ENCODE measurements at places on chromosomes 7 and 10. TPM values are rescaled to one million over a fixed set of nuclear protein-coding genes. Genes with fewer than 3 reads are reported as not detected.

- DNase-seq: no peak
Measured at GRCh38 chr7:74657692-74658177, at the start of gene GTF2I. TSS of gene GTF2I (plus strand) at chr7:74657718. CDS start at chr7:74689129, 31,411 bp downstream.

- peak; percentile 90 for DNase-seq
Measured at GRCh38 chr10:110576220-110576619, 8.7 kb downstream of the SMC3 start.

GRCh38 chr7:14501436-14501835 is 401.1 kb downstream of the DGKB start:
- peak; percentile 74 for DNase-seq

DNA sequence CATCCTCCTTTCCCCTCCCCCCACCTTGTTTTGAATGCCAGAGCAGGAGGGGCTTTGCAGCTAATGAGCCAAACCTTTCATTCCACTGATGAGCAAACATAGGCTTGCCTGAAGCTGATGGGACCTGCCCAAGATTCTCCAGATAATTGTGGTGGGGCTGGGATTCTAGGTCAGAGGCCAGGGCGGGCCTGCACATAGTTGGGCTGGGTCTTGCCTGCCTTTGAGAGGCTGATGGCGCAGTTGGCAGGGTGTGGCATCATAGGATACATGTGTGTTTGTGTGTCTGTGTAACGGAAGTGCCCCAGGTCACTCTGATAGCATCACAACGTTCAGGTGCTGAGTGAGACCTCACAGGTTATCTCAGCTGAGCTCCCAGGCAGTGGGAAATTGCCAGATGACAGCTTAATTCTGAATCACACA is 22.9 kb downstream of the BTBD16 start:
- DNase-seq: peak; percentile 99

GRCh38 chr10:26779176-26779860 is 81.4 kb downstream of the ABI1 start:
- DNase-seq: peak; percentile 74

DNA sequence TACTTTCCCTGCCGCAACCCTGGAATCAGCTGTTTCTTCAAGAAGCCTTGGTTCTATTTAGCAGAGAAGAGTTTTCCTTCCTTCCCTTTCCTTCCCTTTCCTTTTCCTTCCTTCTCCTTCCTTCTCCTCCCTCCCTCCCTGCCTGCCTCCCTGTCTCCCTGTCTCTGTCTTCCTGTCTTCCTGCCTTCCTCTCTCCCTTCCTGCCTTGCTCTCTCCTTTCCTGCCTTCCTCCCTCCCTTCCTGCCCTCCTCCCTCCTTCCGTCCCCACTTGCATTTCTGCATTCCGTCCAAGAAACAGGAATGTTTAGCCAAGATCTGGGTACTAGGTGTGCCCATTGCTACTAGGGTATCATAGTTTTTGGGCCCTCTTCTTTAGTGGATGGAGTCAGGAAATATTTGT is 21.9 kb downstream of the SND1 start:
- DNase-seq: no peak

DNA sequence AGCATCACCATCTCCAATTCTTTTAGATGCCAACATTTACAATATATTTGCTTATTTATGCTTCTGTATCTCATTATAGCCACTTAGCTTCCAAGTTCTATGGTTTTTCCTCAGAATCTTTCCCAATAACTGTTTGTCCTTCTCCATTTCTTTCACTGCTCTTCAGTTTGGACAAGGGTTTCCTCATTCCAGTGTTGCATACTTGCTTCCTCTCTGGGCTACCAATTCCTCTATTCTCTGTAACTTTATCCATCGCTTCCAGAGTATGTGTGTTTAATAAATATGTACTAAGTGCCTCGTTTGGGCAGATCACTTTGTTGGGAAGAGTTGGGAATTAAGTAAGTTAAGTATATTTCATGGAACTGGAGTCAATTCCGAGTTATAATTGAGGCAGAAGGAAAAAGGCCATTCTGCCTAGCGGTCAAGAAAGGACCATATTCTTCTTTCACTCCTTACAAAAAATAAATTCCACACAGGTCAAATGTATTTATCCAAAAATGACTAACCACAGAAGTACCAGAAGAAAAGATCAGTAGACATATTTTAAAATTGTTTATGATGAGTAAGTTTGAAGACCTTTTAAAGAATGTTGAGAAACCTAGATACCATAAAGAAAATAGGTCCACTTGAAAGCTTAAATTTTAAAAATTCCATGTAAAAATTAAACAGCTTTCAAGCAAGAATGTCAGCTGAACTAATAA is 10.8 kb downstream of the STAMBPL1 start:
- DNase-seq: no peak

DNA sequence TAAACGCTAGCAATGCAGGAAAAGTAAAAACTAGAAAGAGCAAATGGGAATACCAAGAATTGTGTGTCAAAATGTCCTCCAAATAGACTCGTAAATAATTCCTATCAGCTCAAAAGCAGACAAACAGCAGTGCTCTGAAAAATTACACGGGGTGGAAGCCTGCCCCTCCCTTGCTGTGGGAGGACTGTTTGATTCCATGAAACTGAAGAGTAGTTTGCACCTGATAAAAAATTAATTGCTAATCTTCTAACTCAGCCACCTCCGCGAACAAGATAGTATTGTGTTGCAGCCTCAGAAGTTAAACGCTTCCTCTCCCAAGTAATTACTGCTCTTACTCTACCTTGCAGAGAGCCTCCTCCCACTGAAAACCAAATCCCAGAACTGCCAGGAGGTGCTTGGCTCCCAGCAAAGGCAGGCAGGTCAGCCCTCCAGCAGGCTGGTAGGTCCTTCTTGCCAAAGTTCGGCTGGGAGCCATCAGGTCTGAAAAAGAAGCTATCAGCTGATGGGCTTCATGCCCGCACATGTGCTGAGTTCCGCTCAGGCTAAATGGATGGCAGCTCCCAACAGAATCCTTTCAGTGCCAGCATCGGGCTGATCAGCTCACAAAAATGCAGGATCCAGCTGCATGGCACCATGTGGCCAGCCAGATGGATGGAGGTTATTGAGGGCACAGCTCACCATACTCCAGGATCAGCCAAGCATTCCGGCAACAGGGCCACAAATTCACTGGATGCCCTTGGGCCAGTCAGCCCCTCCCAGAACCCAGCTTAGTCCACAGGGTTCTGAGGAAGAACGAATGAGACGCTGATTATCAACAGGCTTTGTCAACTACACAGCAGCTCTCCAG is 37.1 kb downstream of the MAD1L1 start:
- no peak for DNase-seq

DNA sequence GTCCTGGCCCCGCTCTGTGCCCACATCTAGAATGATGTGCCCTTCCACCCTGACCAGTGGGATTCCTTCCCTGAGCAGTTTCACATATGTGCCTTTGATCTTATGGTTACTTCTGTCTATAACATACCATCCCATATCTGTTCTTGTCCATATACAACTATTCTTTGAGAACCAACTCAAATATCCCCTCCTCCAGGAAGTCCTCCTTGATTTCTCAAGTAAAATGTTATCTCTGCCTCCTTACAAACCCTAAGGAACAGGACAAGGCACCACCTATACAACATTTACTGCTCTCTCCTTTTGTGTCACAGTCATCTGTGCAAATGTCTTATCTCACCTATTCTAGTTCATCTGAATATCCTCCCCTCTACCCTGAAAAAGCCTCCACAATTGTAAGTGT is 28.2 kb downstream of the HABP2 start:
- DNase-seq: no peak

GRCh38 chr7:134922720-134923704 is 63.3 kb upstream of the AGBL3 start:
- no peak for DNase-seq

- DNase-seq: peak; percentile 38
Measured at GRCh38 chr7:27082171-27082570, 13.6 kb downstream of the HOXA1 start.

GRCh38 chr10:104209575-104210198 is 22.5 kb downstream of the CFAP43 start:
- peak; percentile 43 for DNase-seq

DNA sequence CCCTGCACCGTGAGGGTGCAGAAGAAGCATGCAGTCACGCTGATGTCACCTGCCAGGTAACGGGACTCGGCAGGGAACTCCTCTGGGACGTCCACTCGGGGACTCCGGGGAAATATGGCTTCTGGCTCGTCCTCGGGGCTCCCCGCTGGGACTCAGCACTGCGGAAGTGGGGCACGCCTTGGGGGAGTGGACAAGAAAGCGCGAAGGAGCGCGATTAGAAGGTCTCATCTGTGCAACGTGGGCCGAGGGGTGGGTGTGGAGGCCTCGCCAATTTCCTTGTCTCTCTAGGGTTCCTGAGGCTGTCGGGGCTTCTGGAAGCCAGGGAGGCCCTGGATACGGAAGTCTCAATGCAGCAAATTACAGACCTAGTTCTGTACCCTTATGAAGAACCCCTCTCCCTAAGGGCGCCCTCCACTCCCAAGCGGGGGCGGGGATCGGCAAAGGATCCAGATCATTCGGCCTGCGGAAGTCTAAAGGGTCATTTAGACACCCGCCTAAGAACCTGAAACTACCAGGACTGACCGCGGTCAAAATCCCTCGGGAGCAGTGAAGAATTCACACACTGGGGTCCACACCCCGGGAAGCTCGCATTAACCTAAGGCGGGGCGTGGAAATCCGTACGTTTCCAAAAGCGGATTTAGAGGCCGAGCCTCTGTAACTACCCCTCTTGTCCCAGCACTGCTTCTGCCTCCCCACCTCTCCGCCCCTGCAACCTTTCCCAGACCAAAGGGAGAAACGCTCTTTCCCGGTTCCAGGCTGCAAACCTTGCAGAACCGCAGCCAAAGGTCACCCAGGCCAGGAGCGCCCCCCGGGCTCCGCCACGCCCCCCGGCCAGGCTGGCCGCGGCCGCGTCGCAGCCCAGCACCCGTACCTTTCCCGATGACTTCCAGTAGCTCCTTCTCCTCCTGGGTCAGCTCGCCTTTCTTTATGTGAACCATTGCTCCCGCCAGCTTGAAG is 640 bp downstream of the ANKMY2 start:
- DNase-seq: no peak

DNA sequence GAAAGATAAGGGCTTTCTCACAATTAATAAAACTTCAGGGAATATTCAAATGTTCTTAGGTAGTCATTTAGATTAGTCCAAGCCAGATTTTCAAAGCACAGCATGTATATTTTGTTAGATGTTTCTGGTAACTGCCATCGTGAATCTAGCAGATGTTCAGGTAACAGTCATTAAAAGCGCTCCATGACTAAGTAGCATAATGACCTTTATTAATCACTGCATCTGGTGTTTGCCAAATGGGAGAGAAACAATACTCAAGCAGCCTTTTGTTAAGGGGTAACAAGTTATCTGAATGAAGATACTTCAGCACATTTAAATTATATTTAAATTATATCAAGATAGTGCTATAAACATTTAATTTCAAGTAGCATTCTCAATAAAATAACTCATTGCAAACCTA is 47.5 kb downstream of the USP6NL start:
- DNase-seq: peak; percentile 7

DNA sequence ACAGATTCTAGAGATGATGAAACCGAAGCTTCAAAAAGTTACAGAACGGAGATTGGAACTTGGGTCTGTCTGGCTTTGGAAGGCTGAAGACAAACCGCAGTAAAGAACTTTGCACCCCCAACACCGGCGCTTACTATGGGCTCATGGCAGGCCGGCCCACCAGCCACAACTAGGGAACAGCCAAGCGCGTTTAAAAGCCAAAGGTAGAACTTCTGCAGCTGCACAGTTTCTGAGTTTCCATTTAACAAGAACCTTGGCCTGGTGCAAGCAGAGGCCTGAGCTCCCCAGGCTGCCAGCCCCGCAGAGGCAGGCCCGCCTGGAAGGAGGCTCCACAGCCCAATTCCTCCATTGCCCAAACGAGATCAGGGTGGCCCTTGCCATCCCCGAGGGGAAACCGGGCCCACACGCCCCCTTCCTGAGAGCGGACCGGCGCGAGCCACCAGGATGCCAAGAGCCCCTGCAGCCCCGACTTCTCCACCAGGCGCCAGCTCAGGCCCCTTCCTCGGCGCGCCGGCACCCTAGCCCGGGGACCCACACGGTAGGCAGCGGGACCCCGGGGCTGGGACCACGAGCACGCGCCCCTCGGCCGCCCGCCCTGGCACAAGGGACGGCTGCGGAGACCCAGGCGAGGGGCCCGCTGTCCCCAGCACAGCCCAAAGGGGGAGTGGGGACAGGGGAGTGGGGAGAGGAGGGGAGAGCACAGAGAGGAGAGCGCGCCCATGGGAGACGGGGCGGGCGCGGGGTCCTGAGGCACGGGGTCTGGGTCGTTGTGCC is 566 bp downstream of the MAD1L1 start:
- no peak for DNase-seq

DNA sequence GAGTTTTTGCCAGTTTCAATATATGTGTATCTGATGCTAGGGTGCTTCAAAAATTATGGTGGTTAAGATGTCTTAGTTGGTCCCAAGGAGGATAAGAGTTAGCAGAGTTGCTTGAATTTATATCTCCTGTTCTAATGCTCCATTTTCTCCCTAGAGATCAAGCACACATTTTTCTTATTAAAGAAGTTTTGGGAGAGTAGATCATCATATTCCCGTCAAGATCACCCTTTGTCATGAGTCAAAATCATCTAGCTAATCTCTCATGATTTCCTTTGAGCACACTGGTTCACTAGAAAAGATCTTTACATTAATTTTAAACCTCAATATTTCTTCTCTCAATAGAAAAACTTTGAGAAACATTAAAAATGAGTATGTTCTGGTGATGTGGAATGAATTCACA is 429.9 kb upstream of the SEMA3A start:
- DNase-seq: no peak

DNA sequence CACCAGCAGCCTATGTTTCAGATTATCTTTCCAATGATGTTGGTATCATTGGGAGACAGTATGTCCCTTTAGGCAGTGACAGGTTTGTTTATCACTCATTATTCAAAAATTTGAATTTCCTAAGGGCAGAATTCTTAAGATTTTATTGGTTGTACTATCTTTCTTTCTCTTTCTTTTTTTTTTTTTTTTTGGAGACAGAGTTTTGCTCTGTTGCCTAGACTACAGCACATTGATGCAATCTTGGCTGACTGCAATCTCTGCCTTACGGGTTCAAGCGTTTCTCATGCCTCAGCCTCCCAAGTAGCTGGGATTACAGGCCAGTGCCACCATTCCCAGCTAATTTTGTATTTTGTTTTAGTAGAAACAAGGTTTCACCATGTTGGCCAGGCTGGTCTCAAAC is 111.2 kb downstream of the PON1 start:
- DNase-seq: no peak

GRCh38 chr7:74183653-74184450 is 9.7 kb downstream of the EIF4H start:
- no peak for DNase-seq

Gene ORAI2
- total RNA-seq: 6.9 TPM

Gene GPNMB
- 57.0 TPM for total RNA-seq

Gene TRIM74
- 0.13 TPM for total RNA-seq

Gene PITX3
- not detected for total RNA-seq

Gene WIPF3
- total RNA-seq: under 0.01 TPM

Gene SORBS1
- total RNA-seq: 0.13 TPM

Gene UFSP1
- total RNA-seq: 4.2 TPM

Gene FAM3C
- 41.9 TPM for total RNA-seq

Gene TMEM209
- 9.5 TPM for total RNA-seq

Measured in bronchial epithelial cell (primary cell).